Dermis lymphatic vessel endothelial cell (primary cell): ENCODE measurements at places on chromosomes 4 and X. TPM values are rescaled to one million over a fixed set of nuclear protein-coding genes. Genes with fewer than 3 reads are reported as not detected.

Gene ENPP6
- 0.11 TPM in 1 of 2 replicates, not detected in the other for total RNA-seq

Gene CHRDL1
- total RNA-seq: not detected in 2 replicates

Gene TCEAL1
- 26.8 TPM in 2 replicates for total RNA-seq

Gene YIPF6
- 18.7 and 21.7 TPM in 2 replicates for total RNA-seq

Gene JADE1
- total RNA-seq: 9.6 and 11.5 TPM in 2 replicates

Gene NXF2B
- total RNA-seq: not detected in 2 replicates

Gene MND1
- 0.87 and 2.1 TPM in 2 replicates for total RNA-seq

Gene LSM6
- total RNA-seq: 23.3 and 30.3 TPM in 2 replicates

Gene CTAG2
- total RNA-seq: not detected in 2 replicates

Gene MMRN1
- total RNA-seq: 3,210 and 5,564 TPM in 2 replicates

Gene ADAM29
- total RNA-seq: not detected in 2 replicates

Gene C4orf54
- total RNA-seq: under 0.01 TPM in 1 of 2 replicates, not detected in the other

Gene PNMA6A
- 0.43 and 0.98 TPM in 2 replicates for total RNA-seq
